B cell (primary cell): ENCODE measurements at places on chromosomes 7 and 10. TPM values are rescaled to one million over a fixed set of nuclear protein-coding genes. Genes with fewer than 3 reads are reported as not detected.
A peak's percentile ranks its signal among the peaks of the same experiment; 100 is the strongest.

Gene LRRD1
- total RNA-seq, result 0.15 and 0.17 TPM in 2 replicates

Gene TRIP6
- total RNA-seq, result 13.4 and 13.8 TPM in 2 replicates

Gene ITIH5
- total RNA-seq, result not detected in 2 replicates

Gene IGFBP1
- total RNA-seq, result not detected in 2 replicates

Gene PCDH15
- not detected in 2 replicates for total RNA-seq

Gene ARHGAP12
- 41.0 and 45.3 TPM in 2 replicates for total RNA-seq

Gene PAPOLB
- 0.07 TPM in 1 of 2 replicates, not detected in the other for total RNA-seq

Gene MAPK8
- total RNA-seq, result 40.0 and 51.5 TPM in 2 replicates

Gene LAMB4
- total RNA-seq, result not detected in 2 replicates

Gene PODXL
- 5.8 and 6.0 TPM in 2 replicates for total RNA-seq

Gene GPR146
- total RNA-seq, result 44.6 and 45.4 TPM in 2 replicates

DNA sequence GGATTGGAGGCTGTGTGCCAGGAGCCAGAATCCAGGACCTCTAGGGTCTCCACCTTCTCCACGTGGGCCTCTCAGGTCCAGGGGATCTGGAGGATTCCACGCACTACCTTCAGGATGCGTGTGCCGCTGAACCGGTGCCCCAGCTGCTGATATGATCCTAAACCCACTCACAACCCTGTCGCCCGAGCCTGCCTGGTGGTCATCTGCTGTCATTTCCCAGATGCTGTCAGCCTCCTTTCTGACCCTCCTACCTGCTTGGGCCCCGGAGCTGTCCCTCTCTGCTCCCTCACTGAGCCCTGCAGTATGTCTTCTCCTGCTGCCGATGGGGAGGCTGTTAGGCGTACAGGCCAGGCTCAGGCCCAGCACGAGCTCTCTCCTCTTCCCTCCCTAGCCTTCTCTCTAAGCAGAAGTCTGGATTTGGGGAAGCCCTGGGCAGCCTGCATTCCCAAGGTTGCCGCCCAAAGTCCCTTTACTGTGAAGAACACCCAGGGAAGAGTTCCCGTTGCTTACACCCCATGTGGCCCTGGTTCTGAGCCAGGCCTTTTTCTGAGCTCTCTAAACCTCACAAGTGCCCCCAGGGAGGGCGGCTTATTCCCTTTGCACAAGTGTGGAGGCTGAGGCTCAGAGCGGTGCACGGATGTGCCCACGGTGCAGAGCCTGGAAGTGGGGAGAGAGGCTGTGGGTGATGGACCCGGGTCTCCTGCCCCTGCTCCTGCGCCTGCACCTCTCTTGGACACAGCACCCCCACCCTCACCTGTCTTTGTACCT is 30.8 kb upstream of the ZNF488 start:
- no peak overlapping the region for H3K27ac ChIP-seq
- no peaks in the 10 kb centered on the region for H3K4me1 ChIP-seq
- H3K27me3 ChIP-seq, result no peaks in the 10 kb centered on the region
- no peak overlapping the region for H3K4me3 ChIP-seq
- no peaks in the 10 kb centered on the region for H3K36me3 ChIP-seq
- no peak for DNase-seq

DNA sequence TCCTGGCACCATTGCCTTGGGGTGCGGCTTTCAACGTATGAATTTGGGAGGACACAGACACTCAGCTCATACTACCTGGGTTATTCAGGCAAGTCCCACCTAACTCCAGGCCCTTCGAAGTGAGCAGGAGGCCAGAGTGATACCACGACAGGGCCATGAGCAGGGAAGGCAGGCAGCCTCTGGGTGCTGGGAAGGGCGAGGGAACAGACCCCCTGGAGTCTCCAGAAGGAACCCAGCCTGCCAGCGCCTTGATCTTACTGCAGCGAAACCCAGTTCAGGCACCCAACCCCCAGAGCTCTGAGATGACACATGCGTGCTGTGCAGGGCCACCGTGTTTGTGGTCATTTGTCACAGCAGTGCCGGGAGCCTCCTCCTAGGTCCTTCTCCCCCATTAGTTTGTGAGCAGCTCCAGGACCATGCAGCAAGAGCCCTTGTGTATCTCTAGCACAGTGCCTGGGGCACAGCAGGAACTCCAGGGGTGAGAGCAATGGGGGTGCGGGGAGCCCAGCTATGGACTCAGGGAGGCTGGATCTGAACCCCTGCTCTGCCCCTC is 7.7 kb upstream of the INSIG1 start:
- H3K36me3 ChIP-seq, result no peaks in the 10 kb centered on the region
- H3K27me3 ChIP-seq, result no peaks in the 10 kb centered on the region
- H3K4me1 ChIP-seq, result peaks cover 30% of the 10 kb centered on the region
- H3K27ac ChIP-seq, result no peak overlapping the region

GRCh38 chr7:104231054-104232046 is 23.5 kb upstream of the ORC5 start:
- H3K4me1 ChIP-seq, result no peaks in the 10 kb centered on the region
- H3K4me3 ChIP-seq, result no peak overlapping the region
- H3K36me3 ChIP-seq, result no peaks in the 10 kb centered on the region
- DNase-seq, result peak; percentile 57
- no peaks in the 10 kb centered on the region for H3K27me3 ChIP-seq

GRCh38 chr7:39413636-39414223 is 152.5 kb upstream of the YAE1 start:
- H3K27ac ChIP-seq, result peak overlapping the region; percentile 23
- no peaks in the 10 kb centered on the region for H3K36me3 ChIP-seq
- no peaks in the 10 kb centered on the region for H3K27me3 ChIP-seq

DNA sequence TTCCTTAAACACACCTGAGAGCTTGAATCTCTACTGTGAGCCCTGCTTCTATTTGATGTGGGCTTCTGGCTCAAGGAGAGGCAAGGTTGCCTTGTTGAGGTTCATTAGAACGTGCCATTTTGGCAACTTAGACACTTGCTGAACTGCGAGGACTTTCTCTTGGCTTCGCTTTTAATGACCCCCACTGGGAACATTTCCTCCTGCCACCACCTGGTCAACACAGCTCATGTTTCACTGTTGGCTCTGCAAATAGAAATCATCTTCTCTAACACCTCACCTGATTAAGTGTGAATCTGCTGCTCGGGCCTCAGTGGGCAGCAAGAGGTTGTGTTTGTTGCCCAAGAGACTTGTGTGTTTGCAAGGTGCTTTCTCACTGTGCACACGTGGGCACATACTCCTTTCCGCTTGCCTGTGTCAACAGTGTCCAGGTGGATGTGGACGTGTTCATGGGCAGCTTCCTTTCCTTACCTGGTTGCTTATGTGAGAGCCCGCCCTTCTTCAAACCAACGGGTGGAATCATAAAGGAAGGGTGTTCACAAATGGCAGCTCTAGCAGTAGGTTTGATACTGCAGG is 147.0 kb downstream of the NRP1 start:
- H3K4me3 ChIP-seq, result no peak overlapping the region
- DNase-seq, result no peak
- H3K27ac ChIP-seq, result no peak overlapping the region
- H3K36me3 ChIP-seq, result no peaks in the 10 kb centered on the region
- H3K4me1 ChIP-seq, result no peaks in the 10 kb centered on the region

DNA sequence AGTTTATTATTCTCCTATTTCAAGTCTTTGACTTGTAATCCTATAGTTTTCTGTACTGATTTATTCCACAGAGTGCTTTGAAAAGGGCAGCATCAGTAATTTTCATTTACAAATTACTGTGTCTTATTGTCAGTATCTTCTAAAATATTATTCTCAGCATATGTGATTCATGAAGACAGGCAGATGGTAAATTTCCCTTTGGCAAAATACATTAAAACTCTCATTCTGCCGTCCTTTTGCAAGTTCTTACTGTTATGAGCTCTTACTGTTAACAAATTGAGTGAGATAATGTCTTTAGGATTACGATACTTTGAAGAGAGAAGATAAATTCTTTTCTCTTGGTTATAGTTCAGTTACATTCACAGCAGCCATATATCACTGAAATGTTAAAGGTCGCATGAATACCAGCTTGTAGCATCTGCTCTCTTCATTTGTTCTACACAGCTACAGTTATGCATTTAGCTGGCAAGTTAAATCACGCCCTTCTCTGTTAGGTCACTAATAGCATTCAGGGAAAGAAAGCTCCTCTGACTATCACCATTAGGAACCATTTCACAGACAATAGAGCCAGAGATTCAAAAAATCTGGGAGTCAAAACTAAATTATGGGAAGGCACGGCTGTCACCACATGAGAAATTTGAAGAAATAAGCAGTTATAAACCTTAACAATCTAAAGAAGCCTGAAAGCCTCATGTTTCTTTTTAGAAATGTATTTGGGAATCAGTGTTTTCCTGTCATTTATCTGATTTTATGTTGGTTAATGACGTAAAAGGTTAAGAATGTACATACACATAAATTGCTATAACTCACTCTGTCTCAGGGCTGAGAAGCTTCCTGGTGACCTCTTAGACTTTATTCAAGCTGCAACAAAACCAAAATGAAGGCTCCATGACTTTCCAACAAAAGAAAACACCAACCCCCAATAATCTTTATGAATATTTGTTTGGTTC is 109.6 kb upstream of the SP4 start:
- H3K27me3 ChIP-seq, result no peaks in the 10 kb centered on the region
- H3K36me3 ChIP-seq, result no peaks in the 10 kb centered on the region
- H3K27ac ChIP-seq, result no peak overlapping the region
- no peak for DNase-seq
- H3K4me3 ChIP-seq, result no peak overlapping the region

DNA sequence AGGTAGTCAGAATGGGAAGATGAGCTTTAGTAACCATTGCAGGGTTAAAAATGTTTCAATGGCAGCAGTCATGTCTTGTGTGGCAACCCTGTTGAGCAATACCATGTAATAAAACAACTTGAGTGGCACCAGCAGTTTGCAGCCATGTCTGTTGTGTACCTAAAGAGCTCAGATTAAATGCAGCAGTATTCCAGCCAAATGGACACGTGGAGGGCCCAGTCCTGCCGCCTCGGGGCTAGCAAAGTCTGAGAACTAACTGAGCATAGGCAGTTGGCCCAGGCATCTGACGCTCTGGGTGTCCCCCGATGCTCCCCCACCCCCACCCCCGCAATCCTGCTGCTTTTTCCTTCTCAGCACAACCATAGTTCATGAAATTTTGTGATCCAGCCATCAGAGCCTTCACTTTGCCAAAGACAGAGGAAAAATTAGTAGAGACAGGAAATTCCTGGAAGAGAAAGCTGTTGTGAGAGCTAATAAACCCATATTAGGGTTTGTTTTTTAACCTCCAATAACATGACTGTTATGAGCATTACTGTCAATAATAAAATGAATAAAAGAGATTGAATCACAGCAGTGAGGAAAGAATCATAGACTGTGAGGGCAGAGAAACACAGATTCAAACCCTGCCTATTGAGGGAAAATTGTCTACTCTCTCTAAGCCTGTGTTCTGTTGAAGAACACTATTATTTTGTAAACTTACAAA is 220.6 kb upstream of the RHOBTB1 start:
- no peak overlapping the region for H3K4me3 ChIP-seq
- no peak overlapping the region for H3K27ac ChIP-seq
- H3K36me3 ChIP-seq, result no peaks in the 10 kb centered on the region
- no peaks in the 10 kb centered on the region for H3K4me1 ChIP-seq
- DNase-seq, result no peak
- no peaks in the 10 kb centered on the region for H3K27me3 ChIP-seq

DNA sequence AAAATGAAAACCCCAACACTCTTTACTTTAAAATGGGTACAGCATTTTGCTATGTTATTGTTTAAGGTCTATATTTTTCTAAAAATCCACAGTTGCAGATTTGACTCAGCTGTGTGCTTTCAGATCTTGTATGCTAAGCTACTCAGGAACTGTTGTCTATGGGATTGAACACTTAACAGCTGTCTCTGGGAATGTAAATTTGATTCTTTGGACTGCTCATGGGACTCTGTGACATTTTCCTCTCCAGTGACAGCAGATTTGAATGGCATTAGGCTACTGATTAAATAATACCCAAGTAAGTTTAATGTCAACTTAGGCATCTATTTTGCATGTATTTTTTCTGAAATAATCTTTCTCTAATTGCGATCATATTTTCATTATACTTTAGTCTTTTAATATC is 1.7 kb upstream of the CD36 start:
- no peaks in the 10 kb centered on the region for H3K36me3 ChIP-seq
- H3K27ac ChIP-seq, result no peak overlapping the region
- no peaks in the 10 kb centered on the region for H3K4me1 ChIP-seq
- no peaks in the 10 kb centered on the region for H3K27me3 ChIP-seq
- H3K4me3 ChIP-seq, result no peak overlapping the region
- DNase-seq, result no peak

DNA sequence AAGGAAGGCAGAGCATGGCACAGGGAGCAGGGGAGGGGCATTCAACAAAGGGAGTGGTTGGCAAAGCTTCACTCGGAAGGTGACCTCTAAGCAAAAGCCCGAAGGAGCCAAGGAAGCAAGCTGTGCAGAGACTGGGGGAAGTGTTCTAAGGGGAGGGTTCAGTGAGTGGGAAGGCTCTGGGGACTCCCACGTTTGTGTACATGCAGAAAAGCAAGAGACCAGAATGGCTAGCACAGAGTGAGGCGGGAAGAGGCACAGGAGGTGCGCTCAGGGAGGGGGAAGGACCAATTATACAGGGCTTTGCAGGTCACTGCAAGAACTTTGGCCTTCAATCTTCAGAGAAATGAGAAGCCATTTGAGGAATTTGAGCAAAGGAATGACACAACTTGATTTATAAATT is 7.4 kb downstream of the ARHGAP21 start:
- H3K4me1 ChIP-seq, result peaks cover 3% of the 10 kb centered on the region
- H3K4me3 ChIP-seq, result no peak overlapping the region
- no peak overlapping the region for H3K27ac ChIP-seq
- no peaks in the 10 kb centered on the region for H3K27me3 ChIP-seq

DNA sequence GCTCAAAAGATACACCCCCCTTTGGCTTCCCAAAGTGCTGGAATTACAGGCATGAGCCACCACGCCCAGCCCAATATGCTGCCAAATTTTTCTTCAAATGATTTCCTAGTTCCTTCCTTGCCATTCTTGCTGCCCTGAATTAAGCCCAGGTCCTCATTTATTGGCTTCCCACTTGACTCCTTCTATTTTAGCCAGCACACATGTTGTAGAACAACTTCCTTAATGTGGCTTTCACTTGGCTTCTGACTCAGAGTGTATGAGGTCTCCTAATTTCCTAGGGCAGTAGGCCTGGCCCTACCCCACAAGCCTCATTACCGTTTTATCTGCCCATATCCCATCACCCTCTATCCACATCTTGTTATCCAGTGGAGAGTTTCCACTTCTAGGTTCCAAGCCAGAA is 21.8 kb upstream of the HIPK2 start:
- H3K4me1 ChIP-seq, result no peaks in the 10 kb centered on the region
- H3K36me3 ChIP-seq, result no peaks in the 10 kb centered on the region
- H3K27ac ChIP-seq, result no peak overlapping the region
- no peak for DNase-seq
- H3K27me3 ChIP-seq, result no peaks in the 10 kb centered on the region

GRCh38 chr7:20892776-20893175 is 106.1 kb upstream of the SP8 start:
- DNase-seq, result no peak
- H3K4me1 ChIP-seq, result no peaks in the 10 kb centered on the region
- no peak overlapping the region for H3K4me3 ChIP-seq
- H3K36me3 ChIP-seq, result no peaks in the 10 kb centered on the region

DNA sequence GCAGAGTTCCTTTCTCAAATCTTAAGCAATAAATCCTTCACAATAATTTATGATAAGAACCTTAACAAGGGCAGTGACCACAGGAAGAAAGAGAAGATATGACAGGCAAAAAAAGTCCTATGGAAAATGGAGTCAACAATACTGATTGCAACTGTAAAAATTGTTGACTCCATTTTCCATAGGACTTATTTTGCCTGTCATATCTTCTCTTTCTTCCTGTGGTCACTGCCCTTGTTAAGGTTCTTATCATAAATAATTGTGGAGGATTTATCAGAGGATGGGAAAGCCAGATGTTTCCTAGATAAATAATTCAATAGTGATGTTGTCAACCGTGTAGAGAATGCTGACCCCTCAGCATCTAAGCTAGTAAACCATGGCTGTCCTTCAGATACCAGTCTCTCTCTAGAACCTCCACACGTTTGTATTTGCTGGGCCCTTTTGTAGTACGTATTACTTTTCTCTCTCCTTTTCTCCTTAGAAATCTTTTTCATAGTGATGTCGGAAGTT is 172.6 kb upstream of the BET1 start:
- H3K27ac ChIP-seq, result no peak overlapping the region
- no peaks in the 10 kb centered on the region for H3K27me3 ChIP-seq
- no peaks in the 10 kb centered on the region for H3K36me3 ChIP-seq
- H3K4me1 ChIP-seq, result peaks cover 15% of the 10 kb centered on the region
